ENCODE measurements at places on chromosomes 7 and 10.

DNA sequence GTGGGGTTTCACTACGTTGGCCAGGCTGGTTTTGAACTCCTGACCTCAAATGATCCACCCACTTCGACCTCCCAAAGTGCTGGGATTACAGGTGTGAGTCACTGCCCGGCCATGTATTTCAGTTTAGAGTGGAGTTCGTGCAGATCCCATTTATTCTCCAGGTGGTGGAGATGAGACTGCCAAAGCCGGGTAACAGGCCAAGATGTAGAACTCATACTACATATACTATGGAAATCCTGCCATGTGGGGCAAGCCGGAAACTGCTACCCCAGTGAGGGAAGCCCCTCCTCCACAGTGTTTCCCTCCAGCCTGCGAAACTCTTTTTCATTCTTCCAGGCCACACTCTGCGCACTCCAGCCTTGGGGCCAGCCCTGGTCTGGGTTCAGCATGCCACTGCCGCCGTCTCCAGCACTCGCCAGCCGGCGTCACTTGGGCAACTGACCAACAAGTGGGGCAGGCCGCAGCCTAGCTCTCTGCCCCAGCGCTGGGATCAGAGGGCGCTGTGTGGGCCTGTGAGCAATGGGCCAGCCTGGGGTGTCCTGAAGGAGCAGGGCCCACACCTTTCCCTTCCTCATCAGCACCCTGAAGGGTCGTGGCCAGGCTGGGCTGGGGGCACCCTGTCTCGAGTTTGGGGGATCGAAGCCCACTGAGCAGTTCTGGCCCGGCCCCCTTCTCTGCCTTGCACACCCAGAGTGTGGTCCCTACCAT lies 122.0 kb downstream of the TRRAP start:
- no peak for ATAC-seq

GRCh38 chr7:115013886-115014285 lies 92.0 kb downstream of the MDFIC start:
- no peak for ATAC-seq

- ATAC-seq: no peak
Measured at GRCh38 chr10:78063236-78063635, 29.6 kb downstream of the RPS24 start.

GRCh38 chr10:36091007-36091406 lies 448.9 kb upstream of the FZD8 start:
- ATAC-seq: no peak

DNA sequence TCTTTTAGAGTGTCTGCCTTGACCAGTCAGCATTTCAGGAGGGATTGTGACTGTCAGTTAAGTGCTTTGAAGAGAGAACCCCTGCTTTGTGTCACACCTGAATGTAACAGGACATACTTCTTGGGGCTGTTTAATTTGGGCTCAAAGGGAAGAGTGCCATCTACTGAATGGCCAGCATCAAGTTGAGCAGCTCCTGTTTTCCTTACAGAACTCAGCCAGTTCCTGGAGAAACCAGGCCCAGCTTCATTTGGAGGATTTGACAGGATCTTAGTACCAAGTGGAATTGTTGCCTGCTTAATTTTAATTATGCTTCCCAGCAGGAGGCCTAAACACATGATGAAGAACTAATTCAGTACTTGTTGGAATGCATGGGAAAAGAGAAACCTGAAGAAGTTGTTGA lies 8.3 kb downstream of the ADD3 start:
- ATAC-seq: no peak

GRCh38 chr7:45081670-45081974 lies 7.1 kb downstream of the NACAD start:
- ATAC-seq: no peak

- peak; percentile 91 for ATAC-seq
Measured at GRCh38 chr7:118214051-118214832, 10.3 kb upstream of the ANKRD7 start.
